ENCODE measurements at places on chromosomes 13 and 19.

GRCh38 chr13:35349052-35349451 lies 127.4 kb downstream of the MAB21L1 start:
- no peak for DNase-seq

DNA sequence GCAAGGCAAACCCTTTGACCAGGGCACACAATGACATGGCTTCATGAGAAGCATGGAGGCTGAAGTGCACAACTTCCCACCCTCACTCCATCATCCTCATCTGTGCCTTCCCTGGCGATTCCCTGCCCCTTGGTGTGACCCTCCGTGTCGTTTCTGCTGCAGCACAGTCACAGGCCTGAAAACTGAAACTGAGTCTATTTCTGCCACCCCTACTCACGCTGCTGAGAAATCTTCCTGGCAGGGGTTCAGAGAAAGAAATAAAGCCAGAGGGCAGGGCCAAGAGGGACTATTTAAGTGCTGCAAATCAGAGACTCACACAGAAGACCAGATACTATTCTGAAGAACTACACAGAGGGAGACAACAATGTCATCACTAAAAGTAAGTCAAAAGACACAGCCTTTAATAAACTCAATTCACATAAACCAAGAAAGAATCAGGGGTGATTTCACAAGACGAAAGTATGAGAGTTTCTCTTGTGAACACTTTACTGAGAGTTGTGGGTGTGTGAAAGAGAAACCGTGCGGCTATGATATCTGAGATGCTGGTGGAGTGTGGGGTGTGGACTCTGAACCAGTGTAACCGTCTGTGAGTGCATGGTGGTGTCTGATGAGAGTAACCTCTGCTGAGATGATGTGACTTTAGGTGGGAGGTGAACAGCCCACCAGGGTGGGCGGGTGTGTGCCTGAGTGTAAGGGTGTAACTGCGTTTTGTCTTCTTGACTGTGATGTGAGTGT lies 23.5 kb downstream of the LGALS16 start:
- DNase-seq: peak; percentile 32

DNA sequence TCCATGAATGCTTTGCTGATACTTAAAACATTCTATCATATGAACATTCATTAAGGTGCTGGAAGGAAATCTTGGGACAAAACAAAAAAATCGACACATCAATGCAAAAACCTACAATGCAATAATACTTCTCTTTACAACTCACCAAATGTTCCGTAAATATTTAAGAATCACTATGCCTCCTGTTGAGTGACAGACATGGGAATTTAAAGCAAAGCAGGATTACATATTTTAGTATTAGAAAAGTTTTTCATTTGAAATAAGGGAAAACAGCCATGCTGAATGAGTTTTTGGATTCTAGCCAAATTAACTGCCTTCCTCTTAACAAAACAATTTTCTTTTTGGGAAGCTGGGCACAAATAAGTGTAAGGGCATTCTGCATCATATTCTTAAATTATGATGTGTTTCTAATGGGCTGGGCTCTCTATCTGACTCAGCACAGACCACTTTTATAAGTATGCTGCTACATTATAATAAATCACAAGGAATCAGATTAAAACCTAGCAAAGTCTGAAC lies 93.7 kb downstream of the RBM26 start:
- DNase-seq: no peak

- no peak for DNase-seq
Measured at GRCh38 chr13:45482571-45483173, 17.9 kb downstream of the COG3 start.

- no peak for DNase-seq
Measured at GRCh38 chr19:13666165-13666564, 98.2 kb upstream of the MRI1 start.

DNA sequence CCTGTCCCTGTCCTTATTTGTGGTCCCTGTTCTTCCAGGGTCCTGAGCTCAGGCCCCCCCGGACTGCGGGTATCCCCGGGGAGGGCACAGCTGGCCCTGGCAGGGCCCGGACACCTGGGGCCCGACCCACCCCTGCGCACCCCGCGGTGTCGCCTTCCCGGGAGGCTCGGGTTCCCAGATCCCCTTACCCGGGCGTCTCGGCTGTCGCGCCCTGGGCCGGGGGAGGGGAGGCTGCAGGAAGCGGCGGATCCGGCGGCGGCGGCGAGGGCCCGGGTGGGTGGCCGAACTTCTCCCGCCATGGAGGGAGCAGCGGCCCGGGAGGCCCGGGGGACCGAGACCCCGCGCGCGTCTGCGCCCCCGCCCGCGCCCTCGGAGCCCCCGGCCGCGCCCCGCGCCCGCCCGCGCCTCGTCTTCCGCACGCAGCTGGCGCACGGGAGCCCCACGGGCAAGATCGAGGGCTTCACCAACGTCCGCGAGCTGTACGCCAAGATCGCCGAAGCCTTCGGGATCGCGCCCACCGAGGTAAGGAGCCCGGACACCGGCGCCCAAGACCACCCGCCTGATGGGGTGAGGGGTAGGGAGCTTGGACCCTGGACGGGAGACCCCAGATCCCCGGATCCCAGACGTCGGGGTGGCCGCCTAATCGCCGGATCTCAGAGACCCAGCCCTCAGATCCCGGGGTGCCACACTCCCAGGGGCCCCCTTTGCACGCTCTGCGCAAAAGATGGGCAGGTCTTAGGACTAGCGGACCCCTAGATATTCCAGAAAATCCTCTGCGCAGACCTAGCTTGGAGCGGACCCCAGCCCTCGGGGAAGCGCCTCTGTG lies at the start of gene GIPC3:
Gene GIPC3 (plus strand): TSS at position 178 of the 826 bp plus-strand sequence. CDS start 120 bp downstream, at position 298.
- no peak for DNase-seq

- DNase-seq: no peak
Measured at GRCh38 chr19:44196772-44197171, 15.6 kb upstream of the ZNF227 start.

- no peak for DNase-seq
Measured at GRCh38 chr13:43848001-43848649, 31.4 kb downstream of the CCDC122 start.

DNA sequence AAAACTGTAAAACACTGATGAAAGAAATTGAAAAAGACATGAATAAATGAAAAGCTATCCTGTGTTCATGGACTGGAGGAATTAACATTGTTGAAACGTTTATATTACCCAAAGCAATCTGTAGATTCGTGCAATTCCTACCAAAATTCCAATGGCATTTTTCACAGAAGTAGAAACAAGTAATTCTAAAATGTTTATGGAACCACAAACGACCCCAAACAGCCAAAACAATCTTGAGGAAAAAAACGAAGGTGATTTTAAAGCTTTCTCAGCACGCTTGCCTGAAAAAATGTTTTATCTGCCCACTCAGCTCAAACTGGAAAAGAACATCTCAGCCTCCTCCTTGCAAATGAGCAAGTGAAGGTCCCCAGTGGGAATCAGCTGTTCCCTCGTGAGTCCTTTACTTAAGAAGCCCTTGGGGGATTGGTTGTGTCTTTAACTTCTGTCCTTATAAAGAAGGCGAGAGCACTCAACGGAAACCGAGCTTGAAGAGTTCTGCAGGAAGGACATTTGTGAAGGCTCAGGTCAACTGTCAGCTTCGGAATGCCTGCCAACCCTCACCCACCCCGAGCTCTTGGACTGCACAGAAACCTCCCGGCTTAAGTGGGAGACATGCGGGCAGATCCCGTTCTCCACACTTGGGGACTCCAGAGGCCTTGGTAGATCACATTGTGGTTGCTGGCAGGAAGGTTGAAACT lies 256.0 kb upstream of the IRS2 start:
- DNase-seq: no peak

DNA sequence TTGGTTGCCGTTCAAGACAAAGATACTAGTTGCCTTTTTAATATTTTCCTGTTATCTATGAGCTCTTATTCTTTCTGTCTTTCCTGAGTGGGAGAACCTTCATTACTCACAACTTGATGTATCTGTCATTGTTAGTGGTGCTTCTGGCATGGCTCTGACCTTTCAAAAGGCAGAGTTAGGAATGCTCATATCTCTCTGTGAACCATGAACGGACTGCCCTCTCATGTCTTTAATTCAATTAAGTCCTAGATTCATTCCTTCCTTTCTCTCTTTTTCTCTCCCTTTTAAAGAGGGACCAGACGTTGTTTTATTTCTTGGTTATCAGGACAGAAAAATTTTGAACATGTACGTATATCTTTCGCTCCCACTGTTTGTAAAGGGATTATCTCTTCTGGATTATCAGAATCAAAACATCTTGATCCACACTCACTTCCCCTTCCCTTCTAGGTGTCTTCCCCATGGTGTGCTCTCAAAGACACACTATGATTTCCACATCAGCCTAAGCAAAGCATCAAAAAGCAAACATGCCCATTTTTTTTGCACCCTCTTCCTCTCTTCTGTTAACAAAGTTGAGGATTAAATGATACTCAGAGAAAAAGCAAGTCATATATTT lies 90.3 kb downstream of the LRCH1 start:
- no peak for DNase-seq

DNA sequence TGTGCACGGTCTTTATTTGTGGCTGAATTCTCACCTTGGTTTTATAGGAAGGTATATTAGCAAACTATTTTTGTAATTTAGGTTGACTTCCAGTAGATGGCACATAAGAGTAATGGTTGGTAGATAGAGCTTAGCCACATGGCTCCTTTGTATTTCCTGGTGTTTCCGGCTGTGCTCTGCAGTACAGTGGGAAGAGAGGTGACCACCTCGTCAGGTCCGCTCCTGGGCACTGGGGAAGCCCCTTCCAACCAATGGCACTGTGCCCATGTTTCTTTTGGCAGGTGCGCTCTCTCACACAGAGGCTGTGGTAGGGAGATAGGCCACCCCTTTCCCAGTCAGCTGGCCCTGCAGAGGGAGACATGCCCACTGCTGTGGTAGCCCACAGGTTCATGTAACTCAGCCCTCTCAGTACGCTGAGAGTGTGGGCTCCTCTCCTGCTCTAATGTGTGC lies 74.3 kb upstream of the ATP12A start:
- DNase-seq: no peak

DNA sequence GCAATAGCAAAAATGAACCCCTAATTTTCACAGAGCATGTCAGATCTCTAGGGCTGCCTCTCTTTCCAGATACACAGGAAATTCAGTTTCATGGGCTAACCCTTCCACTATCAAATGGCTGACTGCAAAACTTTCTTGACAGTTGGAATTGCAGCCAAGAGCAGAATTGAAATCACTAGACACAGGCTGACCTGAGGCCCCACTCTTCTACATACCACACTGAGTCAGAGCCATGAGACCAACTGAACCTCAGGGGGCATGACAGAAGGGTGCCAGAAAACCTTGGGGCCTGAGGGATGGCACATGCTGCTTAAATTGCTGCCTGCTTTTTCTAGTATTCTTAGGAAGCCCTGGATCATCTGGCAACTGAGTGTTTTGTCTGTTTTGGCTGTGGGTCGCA lies 1.7 kb upstream of the DLEU7 start:
- no peak for DNase-seq

DNA sequence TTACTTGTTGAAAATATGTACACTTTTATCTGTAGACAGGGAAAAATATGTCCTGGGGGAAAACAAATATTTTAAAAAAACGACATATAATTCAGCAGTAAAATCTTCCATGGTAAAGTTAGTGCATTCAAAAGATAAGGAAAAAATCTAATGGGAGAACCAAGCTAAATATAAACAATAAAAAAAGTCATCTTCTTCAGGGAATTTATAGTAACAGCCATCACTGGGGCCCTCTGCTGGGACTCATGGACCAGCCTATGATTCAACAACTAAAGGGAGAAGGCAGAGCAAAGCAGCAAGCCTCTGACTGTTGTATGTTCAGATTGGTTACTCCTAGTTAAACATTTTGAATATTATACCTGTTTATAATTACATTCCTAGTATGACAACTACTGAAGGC lies 93.0 kb downstream of the ITGBL1 start:
- no peak for DNase-seq

DNA sequence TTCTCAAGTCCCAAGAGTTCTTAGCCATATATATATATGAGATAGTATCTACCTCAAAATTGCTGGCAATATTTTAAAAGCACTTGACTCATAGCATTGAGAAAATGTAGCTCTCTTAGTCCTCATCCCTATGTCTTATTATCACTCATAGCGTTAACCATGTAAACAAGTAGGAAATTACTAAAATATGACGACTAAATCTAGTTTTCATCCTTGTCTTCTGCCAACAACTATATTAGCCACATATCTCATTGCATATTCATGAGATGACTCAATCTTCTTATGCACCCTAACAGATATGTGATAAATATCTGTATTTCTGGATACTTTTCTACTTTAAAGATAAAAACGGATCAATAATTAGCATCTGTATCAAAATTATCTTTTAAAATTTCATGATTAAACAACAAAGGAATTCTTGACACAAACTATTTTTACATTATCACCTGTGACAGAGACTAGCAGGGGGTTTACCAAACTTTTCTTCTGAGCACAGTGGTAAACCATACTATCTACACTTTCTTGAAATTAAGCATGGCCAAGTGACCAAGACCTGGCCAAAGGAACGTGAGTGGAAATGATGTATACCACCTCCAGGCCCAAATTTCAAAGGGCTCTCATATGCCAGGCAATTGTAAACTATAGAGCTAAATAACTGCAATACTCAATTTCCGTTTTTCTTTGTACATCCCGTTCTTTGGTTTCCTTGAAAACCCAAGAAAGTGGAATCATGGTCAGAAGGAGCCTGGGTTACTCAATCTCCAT lies 45.7 kb downstream of the ZC3H13 start:
- DNase-seq: no peak

DNA sequence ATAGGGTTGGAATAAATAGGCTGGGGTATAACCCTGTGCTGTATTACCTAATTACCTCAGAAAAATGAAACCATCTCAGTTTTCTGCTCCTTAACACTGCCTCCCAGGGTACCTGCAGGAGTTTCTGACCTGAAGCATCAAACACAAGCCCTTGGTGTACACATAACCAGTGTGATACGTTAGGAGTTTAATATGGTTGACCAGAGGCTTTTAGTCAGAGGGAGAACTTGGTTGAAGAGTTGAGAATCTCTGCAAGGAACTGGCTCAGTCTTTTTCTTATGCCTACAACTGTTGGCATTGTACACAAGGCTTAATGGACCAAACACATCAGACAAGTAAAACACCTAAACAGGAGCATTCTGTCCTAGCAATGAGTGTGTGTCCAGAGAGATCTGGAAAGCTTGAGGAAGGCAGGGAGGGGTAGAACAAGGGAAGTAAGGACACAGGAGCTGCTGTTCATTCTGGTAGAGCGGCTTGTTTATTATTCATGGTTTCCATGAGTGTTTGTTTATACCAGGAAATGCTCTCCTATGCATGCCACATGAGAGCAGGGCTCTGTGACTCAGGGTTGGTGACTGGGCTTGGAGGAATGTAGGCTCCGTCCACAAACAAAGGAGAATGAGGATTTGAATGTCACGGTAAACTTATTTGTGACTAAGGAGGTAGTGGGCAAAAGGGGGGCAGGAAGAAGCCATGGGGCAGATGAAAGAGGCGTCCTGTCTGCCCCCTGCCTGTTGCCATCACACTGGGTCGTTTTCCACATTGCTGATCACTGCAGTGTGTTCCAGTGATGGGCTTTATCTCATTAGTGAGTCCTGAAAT lies 11.9 kb upstream of the SPATA13 start:
- DNase-seq: no peak
